ENCODE measurements at places on chromosomes 11 and 22.

GRCh38 chr11:44766972-44767278, 40.2 kb downstream of the TSPAN18 start:
- DNase-seq, result no peak

DNA sequence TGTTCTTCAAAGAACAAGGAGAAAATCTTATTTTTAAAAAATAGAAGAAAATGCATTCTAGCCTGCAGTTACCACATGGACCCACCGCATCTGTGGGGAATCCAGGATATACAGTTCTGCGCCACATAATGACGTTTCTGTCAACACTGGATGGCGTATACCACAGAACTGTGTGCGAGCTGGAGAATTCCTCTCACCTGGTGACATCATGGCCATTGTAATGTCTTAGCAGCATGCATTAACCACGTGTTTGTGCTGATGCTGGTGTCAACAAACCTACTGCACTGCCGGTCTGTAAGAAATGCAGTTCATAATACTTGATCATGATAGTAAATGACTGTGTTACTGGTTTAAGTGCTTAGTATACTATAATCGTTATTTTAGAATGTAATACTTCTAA, 174.7 kb downstream of the TBC1D22A start:
- no peak for DNase-seq

GRCh38 chr11:65779919-65780769, 632 bp downstream of the AP5B1 start:
- peak; percentile 86 for DNase-seq

DNA sequence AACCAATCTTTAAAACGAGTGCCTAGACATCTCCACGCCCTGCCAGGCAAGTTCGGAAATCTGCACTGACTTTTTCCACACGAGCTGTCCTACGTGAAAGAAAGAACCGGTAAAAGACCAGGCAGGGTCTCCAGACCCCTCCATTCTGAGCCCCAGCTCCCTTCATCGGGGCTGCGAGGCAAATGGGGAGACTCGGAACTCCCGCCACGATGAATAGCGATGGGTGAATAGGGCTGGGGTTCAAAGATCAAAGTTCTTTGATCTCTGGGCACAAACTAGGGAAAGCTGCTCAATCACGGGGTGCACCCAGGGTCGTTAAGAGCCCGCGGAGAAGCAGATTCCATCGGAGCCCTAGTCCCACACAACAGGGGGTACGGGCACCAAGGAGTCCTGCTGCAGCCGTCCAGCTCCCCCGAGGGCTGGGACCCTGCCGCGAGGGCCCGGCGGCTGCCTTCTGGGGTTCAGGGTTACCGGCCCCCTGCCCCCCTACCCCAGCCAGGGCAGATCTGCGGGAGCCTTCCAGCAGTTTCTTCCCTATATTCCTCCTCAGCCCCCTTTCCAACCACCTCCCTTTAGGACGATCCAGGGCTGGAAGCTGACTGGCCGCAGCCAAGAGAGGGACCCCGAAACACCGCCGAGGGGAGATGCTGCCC, 1.1 kb downstream of the LRP4 start:
- DNase-seq, result no peak

GRCh38 chr11:120536091-120536796, 24.7 kb downstream of the GRIK4 start:
- no peak for DNase-seq

GRCh38 chr22:39292031-39292462, 27.4 kb downstream of the RPL3 start:
- DNase-seq, result no peak

Data from activated CD4-positive, alpha-beta T cell treated with anti-CD3 and anti-CD28 coated beads, Interleukin-2, amount 50 U/mL, for 16 hours (primary cell).